Cardiac muscle cell (in vitro differentiated cells and primary cell): ENCODE measurements at places on chromosomes 5 and 9.

DNA sequence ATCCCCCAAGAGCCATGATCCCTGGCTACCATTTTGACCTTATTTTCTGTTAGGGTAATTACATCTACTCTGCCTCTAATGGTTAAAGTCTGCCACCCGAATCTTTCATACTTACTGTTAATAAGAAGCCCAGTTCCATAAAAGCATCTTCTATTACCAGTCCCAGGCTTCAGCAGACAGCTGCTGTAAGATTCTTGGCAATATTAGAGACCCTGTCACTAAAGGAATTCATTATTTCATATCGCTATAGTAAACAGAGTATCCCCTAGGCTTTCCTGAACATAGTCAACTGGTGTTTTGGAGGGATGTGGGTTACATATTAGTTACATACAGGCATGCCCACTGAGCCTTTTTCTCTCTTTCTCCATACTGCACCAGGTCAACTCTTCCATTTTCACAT lies 608.7 kb upstream of the SEMA6A start:
- no peak for DNase-seq

- peak; percentile 26 for DNase-seq
Observed at GRCh38 chr5:43780586-43780985, 177.6 kb downstream of the NNT start.

GRCh38 chr5:122219436-122220166 lies 90.3 kb downstream of the ZNF474 start:
- DNase-seq, result no peak

DNA sequence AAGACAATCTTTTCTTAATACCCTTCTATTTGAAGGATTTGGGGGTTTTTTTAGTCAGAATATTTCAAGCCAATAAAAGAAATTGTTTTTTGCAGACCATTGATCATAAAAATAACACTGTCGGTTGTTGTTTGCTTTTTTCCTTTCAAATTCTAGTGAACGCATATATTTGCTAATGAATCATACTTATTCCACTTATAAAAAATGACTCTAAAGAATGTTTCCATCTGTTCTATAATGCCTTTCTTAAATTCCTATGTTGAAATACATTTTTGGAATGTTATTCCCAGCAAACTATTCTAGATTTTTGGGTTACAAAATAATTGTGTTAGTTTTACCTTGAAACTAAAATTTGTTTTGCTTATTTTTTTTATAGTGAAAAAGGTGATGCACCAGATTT lies 32.2 kb downstream of the CWC27 start:
- DNase-seq, result no peak

GRCh38 chr9:70525519-70525918 lies 111.1 kb upstream of the KLF9 start:
- no peak for DNase-seq

- DNase-seq, result no peak
Observed at GRCh38 chr9:68509689-68510088, 31.0 kb downstream of the TMEM252 start.
